ENCODE measurements at places on chromosomes 2 and 18.

DNA sequence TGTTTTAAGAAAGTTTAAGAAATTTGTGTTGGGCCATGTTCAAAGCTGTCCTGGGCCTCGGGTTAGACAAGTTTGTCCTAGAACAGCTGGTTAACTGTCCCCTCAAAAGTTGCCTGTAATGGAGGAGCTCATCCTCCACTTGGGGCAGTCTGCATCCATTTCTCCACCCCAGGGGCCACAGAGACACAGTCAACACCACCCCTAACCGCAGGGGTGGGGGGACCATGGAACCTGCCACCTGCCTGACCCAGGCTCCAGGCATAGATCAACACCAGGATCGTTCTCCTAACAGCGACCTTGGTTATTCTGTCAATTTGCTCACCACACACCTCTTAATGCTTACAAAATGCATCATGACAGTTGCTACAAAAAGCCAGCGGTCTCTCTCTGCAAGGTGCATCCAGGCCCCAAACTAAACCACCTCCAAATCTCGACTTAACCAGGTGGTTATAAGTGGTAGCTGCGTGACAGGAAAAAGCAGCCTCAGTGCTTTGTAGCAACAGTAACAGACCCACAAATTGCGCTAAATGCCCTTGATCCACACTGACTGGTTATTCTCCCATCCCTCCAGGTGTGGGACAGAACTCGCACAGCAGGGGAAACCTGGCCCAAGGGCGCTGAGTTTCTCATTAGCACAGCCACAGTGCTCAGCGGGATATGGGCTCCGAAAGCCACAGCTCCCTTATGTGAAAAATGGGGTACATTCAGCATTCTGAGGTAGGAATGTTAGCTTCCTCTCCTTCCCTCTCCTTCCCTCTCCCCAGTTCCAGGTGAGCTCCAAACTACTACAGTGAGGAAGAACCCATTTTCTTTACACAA, 48.0 kb downstream of the HDLBP start:
- no peak for DNase-seq

DNA sequence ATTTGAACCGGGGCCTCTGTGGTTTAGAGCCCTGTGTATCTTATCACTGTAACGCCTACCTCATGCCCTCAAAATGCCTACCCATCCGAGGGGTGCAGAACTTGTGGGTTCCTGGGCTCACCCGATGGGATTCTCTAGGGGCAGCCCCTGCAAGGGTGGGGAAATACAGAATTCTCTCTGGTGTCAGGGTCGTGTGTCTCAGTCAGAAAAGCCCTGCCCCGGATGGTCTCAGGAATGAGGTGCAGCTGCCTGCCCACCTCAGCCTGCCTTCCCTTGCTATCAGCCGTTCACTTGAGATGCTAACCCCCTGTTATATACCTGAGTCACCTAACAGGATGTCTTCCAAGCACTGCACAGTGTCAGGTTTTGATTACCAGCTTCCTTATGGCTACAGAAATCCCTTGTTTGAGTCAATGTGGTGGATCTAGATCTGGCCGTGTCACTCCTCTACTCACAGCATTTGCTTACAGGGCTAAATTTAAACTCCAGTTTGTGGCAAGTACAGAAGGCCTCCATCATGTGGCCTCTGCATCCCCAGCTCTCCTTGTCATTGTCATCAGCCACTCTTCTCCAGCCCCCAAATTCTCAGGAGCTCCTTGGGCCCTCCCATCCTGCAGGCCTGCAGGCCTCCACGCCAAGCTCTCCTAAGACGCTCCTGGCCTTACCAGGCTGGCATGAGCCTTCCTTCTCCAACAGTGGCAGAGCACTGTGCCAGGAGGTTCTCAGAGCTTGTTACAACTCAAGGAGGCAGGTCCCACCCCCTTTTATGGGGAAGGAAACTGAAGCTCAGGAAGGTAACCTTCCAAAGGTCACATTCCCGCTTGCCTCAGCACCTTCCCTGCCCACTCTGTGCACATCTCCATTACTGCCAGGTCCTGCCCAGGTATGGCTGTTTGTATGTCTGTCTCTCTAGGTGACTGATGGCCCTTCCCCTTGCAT, 14.3 kb upstream of the MAP3K2 start:
- DNase-seq, result no peak

DNA sequence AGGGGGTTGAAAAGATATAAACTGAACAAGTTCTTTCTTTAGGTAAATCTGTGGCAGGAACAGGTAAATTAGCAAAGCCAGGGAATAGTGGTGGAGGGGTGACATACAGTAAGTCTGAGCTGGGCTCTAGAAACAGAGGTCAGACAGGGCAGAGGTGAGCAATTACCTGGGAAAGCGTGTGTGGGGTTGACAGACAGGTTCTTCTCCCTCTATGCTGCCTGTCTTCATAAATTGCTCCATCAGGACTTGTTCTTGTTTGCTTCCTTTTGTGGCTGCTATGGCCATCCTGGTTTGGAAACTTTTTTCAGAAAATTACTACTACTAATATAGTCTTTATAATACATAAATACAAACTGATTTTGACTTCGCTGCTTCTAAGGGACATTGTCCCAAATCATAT, 3.4 kb upstream of the ANKRD12 start:
- no peak for DNase-seq

DNA sequence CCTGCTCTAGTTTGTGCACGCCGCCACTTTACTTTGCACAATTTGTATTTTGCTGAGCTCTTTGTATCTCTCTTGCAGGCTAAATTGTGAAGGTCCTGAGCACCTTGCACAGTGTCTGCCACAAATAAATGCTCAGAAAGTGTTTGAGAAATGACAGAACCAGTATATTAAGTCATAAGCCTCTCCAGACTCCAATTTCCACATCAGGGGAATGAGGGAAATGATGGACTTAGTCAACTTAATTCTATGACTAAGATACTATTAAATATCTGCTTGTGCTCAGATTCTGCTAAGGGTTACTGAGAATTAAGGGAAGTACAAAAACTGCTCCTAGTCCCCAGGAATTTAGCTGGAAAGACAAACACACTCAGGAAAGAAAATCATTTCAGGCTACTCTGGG, 239.1 kb upstream of the SLC14A2 start:
- DNase-seq, result no peak

DNA sequence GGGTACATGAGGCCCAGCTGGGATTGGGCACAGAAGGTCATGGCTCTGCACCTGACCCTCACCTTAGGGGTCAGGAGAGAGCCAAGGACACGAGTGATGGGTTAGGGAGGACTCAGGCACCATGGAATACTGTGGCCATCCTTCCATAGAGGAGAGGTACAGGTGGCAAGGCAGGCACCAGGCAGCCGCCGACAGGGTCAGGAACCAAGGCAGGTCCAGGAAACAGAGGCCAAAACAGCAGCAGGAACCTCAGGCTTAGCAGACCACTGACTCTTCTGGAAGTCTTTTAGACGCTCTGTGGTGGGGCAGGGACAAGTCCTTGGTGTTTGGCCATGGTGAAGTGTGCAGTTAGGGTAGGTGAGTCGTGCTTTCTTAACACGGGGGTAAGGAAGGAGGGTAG, 128.0 kb downstream of the NEDD4L start:
- no peak for DNase-seq

DNA sequence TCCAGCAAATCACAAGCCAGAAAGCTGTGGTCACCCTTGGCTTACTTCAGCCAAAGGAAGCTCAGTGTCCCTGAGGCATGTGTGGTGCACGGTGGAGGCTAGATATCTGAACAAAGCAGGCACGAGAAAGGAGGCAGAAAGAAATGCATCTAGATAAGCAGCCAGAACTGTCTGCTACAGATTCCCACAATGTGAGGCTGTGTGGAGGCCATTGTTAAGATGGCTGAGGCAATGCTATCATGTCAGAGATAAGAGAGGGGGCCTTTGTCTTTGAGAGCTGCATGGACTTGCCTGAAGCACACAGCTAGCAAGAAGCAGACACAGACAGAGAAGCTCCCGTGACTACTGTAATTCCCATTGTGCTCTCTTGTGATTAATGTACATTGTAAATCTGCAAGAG, 110.5 kb upstream of the LYPD6 start:
- no peak for DNase-seq

- no peak for DNase-seq
Observed at GRCh38 chr2:624096-624495, 53.1 kb downstream of the TMEM18 start.

- no peak for DNase-seq
Observed at GRCh38 chr2:33121416-33121815, 174.7 kb downstream of the LTBP1 start.

DNA sequence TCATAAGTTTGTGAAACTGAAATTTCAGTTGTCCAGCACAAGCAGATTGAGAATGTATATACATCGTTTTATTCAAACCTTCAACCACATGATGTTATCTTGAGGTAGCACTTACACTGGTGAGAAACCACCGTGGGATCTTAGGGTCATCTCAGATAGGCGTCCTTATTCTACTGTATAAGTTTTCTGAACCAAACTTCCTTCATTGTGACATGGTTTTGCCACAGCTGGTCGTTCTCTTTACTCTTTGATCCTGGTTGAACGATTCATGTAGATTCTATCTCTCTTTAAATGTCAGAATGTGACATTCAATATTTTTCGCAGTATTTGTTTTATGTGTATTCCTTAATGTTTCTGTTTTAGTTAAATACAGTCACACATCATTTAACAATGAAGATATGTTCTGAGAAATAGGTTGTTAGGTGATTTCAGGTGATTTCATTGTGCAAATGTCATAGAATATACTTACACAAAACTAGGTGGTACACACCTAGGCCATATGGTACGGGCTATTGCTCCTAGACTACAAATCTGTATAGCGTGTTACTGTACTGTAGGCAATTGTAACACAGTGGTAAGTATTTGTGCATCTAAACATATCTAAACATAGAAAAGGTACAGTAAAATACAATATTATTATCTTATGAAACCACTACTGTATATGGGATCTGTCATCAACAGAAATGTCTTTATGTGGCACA, 17.9 kb upstream of the ARHGAP25 start:
- DNase-seq, result no peak

DNA sequence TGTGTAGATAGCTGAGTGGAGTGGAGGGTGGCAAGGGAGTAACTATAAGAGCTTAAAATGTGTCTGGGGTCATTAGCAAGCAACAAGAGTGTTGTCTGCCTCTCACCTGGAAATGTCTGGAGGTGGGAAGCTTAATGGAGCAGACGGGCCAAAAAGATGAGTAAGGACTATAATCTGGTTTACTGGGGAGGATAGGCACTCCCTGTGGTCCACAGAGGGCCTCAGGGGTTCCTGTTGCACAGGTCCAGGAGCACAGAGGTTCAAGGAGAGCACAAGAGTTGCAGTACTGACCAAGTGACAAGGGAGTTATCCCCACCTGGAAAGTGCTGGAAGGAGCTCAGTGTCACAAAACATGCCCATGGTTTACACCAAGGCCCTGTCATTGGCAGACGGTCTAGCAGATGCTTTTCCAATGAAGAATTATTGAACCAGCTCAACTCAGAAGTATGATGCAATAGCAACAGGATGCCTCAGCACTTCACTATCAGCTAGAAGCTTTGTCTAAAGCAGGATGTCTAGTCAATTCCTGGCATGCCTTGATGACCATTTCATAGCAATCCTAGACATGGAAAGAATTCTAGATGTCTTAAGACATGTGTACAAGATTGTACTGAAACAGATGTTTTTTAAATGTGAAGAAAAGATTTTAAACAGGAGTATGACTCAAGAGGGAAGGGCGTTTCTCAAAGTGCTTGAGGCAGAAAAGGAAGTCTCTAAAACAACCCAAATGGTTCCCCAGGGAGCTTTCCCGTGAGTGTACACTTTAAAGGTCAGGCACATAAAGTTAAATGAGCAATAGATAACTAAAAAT, 62.9 kb upstream of the SERPINE2 start:
- DNase-seq, result no peak

GRCh38 chr18:79899609-79900445, 51.6 kb downstream of the SLC66A2 start:
- DNase-seq, result no peak

DNA sequence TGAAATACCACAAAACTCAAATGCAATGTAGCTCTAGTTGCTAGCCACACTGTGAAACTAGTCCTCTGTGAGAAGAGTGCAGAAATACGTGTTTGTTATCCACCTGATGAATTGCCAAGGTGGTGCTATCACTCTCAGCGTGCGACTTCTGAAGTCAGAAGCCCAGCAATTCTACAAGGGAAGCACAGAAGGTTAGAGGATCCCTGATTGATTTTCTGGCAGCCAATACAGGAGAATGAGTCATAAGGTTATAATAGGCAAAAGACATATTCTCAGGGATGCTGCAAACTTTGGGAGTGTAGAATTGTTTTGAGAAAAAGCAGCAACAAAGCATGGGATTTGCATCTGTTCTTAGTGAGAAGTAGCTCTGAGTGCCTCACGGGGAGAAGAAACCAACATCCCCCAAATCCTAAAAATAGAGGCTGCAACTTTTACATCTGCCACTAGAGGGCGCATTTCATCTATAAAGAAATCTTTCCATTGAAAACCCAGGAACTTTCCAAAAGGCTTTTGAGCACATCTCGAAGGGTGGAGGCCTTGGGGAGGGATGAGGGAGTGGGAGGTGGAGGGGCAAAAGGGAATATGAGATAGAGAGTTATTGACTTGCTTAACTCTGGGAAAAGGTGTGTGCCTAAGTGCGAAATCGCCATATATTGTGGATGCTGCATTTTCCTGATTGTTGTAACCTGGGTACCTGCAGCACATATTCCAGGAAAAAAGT, 78.0 kb downstream of the TMEM182 start:
- peak; percentile 34 for DNase-seq

DNA sequence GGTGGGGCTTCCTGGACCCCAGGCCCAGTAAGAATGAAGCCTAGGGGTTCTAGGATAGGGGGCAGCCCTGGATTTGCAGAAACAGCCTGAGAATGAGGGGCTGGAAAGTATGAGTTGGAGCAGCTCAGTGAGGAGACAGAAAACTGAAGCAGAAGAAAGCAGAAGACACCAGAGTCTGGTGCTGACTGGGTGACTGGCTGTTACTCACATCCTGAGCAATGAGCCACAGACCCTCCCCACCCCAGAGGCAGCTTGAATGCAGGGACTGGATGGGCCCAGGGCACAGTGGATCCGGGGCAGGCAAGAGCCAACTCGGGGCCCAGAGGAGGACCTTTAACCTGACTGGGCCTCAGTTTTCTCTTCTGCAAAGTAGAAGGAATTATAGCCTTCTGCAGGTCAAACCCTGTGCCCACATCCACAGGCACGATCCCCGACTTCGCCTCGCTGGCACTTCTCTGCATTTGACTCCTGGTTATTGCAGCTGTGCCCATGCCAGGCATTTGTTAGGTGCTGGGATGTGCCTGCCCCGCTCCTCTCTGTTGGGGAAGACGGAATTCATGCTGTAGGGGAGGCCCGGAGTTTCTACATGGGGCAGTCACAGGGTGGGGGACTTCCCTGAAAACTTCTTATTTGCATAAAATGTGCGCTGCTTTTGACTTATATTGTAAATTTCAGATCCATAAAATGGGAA, 8.5 kb downstream of the STEAP3 start:
- DNase-seq, result no peak

GRCh38 chr2:111957872-111958354, 59.5 kb downstream of the MERTK start:
- no peak for DNase-seq

DNA sequence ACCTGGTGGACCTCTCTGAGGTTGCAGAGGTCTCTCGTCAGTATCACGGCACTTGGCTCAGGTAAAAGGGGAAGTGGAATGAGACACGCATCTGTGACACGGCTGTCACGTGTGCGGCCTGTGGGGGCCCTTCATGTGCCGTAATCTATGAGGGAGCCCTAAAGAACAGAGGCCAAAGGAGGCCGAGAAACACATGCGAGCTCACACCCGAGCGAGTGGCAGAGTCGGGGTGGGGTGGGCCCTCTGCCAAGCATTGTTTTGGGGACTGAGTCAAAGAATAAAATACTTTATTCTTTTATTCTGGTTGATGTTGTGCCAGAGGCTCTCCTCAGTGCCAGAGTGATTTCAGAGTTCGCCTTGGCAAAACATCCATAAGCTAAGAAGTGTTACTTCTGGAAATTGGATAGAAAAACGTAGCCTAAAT, 43.3 kb downstream of the PLB1 start:
- DNase-seq, result no peak

Data from CD4-positive, alpha-beta T cell treated with Interleukin-21 for 1 hour (primary cell).